Heart left ventricle (tissue), 16 donors: ENCODE measurements at places on chromosomes 3 and 15.

- DNase-seq = no peak
Observed at GRCh38 chr15:101025501-101025885, 106.3 kb downstream of the LRRK1 start.

DNA sequence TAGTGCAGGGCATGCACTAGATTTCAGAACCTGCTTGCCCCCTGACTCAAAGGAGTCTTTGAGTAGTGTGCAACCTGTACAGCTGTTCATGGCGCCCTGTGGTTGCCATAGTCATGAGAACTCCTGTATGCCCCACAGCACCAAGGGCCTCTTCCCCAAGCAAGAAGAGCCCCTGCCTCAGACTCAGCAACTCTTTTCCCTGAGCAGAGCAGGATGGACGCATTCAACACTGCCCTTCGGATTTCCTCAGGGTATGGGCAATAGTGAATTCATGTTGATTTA is 89.7 kb upstream of the KLF13 start:
- no peak for DNase-seq

GRCh38 chr3:13287833-13288232 is 132.3 kb downstream of the NUP210 start:
- no peak for DNase-seq

DNA sequence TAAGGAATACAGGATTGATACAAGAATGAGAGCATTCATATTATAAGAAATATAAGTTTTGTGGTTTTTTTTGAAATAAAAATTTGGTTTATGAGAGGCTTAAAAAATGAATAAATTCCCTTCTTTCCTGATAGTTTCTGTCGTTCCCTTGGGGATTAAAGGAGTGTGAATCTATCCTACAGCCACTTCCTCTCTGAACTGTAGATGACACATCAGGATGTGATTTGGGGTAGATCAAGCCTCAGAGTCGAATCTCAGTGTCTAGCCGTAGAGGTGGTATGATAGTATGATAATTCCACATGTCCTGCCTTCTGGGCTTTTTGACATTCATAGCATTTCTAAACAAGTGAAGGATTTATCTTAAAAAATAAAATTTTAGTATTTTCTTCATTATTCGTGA is 343.1 kb downstream of the LPP start:
- DNase-seq = no peak

DNA sequence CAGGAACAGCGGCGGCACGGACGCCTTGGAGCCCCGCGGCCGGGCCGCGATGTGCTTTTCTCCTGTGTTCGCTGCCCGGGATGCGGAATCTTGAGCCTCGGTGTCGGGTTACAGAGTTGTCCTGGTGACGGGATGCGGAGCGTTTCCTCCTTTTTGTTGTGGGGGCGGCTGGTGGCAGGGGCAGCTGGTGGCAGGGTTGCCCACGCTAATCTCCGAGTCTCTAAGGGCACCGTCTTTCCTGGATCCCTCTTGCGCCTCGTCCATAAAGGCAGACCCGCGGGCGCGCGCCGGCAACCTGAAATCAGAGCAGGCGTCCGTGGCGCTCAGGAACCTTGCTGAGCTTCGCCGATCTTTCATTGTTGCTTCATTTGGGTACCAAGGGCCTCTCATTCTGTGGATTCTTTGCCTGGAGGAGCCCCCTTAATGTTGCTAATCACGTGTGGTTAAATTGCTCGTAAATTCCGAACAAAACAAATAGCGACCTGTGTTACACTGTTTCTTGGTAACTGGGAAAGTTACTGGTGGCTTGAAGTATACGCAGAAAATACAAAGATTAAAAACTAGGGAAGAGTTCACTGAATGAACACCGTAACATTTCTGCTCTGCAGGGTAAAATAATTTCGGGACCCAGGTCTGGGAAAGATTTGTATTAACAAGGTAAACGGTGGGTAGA is 844 bp upstream of the PFN2 start:
- peak; percentile 60 for DNase-seq

GRCh38 chr3:169542331-169542751 is 121.2 kb downstream of the MECOM start:
- peak; percentile 33 for DNase-seq

DNA sequence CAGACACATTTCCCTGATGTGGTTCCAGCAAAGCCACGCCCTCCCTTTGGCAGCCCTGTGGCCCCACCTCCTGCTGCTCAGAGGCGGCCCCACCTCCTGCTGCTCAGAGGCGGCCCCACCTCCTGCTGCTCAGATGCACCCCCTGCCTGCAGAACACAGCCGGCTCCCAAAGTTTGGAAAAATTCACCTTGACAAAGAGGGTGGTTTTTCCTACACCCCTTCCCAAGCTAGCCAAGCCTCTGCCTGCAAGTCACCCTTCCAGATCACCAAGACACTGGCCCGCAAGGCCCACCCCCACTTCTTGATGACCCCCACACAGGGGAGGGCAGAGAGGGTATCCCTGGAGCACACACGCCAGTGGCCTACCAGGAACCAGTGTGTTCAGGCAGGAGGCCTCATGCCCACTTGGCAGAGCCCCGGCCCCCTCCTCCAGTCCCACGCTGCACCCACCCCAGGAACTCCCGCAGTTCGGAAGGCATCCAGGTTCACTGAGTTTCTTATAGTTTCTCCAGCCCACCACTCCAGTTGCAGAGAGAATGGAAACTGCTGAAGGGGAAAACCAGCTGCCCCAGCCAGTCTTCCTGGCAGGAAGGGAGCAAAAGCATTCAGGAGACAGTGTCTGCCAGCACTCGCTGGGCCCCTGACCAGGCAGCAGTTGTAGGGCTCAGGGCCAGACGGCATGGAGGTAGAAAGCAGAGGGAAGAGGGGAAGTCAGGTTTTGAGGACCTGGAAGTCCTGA is 2.3 kb upstream of the HAPLN3 start:
- peak; percentile 84 for DNase-seq

GRCh38 chr15:97654481-97655076 is 305.9 kb upstream of the ARRDC4 start:
- DNase-seq = no peak

DNA sequence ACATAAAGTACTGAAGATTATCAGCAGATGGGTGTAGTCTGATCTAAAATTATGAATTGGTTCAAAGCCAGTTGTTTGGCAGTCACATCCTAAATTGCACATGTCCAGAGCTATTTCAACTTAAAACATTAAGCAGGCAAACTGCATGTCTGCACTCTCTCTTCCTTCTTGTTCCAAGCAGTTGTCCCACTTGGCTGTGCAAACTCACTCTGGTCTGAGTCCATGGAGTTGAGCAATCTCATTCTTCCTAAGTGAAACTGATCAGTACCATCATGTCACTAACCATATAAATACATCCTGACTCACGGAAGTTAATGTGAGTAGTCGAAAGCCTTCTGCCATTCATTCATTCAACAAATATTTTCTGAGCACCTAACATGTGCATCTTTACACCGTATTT is 353.0 kb downstream of the ROBO1 start:
- peak; percentile 25 for DNase-seq

DNA sequence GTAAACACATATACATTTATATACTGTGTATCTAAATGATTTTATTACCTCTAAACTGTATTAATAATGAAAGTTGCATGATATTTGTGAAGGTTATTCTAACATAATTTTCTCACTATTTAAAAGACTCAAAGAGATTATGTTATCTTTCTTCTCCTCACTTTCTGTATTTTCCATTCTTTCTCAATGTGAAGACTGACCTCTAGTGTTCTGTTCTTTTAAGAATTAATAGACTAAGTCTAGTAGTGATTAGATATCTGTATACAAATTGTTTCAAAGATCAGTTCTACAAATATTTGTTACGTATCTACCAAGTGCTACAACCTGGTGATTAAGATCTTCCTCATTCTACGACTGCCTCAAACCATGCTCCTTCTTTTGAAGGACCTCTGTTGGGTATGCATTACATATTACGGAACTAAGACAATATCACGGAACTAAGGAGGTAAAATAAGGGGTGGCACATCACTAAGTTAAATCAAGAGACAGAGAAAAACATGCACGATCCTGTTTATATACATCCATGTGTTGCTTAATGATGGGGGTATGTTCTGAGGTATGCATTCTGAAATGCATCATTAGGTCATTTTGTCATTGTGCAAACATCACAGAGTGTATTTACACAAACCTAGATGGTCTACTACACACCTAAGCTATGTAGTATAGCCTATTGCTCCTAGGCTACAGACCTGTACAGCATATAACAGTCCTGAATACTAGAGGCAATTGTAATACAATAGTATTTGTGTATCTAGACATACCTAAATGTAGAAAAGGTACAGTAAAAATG is 161.5 kb upstream of the KBTBD8 start:
- DNase-seq = no peak

DNA sequence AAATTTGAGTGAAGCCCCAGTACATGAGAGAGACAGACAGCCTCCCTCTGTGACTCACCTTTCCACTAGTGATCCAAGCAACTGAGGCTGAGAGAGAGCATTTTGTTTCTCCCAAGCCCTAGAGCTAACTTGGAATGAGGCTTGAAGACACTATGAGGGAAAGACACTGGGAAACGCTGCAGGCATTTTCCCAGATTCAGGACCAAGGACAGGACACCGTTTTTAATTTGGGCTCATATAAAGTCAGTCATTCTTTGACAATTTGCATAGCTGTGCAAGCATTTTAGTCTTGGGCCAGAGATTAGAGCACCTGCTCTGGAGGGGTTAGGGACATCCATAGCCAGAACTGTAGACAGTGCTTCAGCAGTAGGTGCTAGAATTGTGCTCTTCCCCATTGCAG is 249.0 kb downstream of the AGBL1 start:
- DNase-seq = no peak

GRCh38 chr3:165645191-165645590 is 192.0 kb downstream of the BCHE start:
- DNase-seq = no peak

DNA sequence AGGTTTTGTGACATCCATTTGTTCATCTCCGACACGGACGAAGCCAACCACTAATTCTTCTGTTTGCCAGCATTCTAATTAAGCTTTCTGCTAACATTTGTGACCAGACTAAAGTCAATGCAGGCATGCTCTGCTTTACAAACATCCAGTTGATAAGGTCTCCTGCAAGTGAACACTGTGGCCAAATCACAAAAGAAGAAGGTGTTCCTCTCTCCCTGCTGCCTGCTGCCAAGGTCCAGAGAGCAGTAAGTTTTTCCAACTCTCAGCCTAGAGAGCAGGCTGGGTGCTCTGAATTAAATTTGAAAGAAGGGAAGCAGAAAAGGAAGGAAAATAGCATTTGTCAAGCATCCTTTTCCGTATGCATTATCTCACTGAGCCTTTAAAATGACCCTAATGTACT is 133.6 kb downstream of the ATP8B4 start:
- no peak for DNase-seq

GRCh38 chr3:171781711-171782127 is 28.6 kb downstream of the PLD1 start:
- DNase-seq = no peak

- DNase-seq = no peak
Observed at GRCh38 chr15:34714476-34715121, 40.2 kb downstream of the GJD2 start.

- no peak for DNase-seq
Observed at GRCh38 chr3:143294188-143294587, 174.6 kb downstream of the CHST2 start.

DNA sequence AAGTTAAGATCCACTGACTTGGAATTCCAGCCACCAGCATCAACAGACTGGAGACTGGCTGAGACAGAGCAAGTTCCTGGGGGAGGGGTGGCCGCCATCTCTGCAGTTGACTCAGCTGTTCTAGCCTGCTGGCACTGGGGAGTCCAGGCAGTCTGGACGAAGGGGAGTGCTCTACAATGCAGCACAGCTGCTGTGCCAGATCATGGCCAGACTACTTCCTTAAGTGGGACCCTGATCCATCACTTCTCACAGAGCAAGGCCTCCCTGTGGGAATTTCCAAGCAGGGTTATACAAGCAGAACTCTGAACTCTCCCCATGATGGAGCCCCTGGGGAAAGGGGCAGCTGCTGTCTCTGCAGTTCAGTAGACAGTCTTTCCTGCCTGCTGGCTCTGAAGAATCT is 35.2 kb downstream of the PYGO1 start:
- DNase-seq = peak; percentile 75

- DNase-seq = no peak
Observed at GRCh38 chr3:120604382-120604781, 8.2 kb downstream of the NDUFB4 start.

DNA sequence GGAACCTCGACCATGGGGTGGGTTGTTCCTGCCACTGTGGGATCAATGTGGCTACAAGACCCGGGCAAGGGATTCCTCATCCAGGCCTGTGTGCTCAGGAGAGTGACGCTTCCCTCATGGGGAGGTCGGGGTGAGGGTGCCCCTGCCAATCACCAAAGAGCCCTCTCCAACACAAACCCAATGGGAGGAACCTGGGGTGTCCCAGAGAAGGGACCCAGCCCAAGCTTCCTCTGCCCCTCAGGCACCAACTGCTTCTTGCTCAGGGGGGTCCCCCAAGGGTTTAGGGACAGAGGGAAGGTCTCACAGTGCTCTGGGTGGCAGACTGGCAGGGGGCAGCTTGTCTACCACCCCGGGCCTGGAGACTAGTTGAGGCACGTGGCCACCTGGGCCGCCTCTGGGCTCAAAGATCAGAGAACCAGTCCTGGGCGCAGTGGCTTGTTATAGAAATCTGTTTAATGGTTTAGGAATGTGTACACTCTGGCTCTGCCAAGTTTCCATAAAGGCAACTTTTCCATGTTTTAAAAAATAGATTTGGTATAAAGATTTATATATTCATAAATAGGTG is 26.6 kb downstream of the GP9 start:
- DNase-seq = peak; percentile 63

- DNase-seq = no peak
Observed at GRCh38 chr3:46574243-46574646, 8.1 kb upstream of the LRRC2 start.

- no peak for DNase-seq
Observed at GRCh38 chr3:37957539-37957936, 33.0 kb upstream of the VILL start.

- no peak for DNase-seq
Observed at GRCh38 chr3:16836505-16837237, 48.1 kb upstream of the PLCL2 start.

DNA sequence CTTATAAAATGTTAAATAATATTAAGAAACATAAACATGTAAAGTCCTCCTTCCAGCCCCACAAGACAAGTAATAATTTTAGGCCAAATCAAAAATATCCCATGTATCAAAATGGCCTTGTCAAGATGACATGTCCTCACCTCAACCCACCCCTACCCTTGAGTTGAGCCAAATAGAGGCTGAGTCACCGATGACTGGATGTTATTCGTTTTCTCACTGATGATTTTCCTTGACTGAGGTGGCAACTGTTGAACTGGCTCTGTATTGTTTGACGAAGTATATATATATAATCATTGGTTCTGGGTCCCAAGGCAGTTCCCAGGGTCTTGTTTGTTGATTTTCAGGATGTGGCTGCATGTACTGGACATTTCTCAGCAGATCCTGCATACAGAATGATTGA is 75.3 kb downstream of the TMEM108 start:
- DNase-seq = no peak

DNA sequence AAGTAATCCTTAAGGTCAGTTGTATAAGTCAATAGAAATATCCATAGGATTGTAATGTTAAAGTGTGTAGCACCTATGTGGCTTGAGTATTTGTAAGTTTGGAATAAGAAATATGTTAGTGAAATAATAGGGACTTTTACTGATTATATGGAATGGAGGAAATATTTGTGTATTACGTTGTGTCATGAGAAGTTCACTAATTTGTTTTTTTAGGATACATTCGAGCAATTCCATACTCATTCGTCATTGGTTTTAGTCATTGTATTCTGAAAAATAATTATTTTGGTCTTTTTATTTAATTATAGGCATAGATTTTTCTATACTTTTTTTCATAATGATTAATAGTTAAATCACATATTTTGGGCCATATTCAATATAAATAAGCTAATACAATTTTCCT is 21.0 kb downstream of the MBNL1 start:
- no peak for DNase-seq
